SK-N-MC (cell line): ENCODE measurements at places on chromosomes 13 and 19.

- no peak for DNase-seq
These were observed 764.4 kb downstream of the LIG4 start for GRCh38 chr13:107450931-107451330.

- DNase-seq: no peak
These were observed 15.9 kb downstream of the SUGP1 start for GRCh38 chr19:19304186-19304965.

- DNase-seq: no peak
These were observed 44.8 kb downstream of the RBM26 start for GRCh38 chr13:79361299-79361698.

DNA sequence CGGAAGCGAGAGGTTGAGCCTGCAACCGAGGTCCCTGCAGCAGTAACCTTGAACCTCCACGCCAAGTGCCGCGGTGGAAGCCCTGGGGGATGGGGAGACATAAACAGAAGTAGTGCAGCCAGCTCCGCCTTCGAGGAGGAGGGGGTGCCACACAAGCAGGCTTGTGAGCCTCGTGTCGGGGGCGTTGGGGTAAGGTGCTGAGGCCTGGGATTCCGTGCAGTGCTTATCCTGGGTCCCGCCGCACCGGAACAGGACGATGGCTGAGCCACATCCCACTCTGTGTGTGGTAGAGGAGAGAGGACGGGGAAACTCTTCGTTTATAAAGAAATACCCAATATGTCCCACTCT, 51.0 kb downstream of the SOX1 start:
- no peak for DNase-seq

GRCh38 chr13:52374873-52375411, 31.0 kb downstream of the THSD1 start:
- no peak for DNase-seq

- no peak for DNase-seq
These were observed 1262.4 kb upstream of the PCDH20 start for GRCh38 chr13:62678039-62678438.

DNA sequence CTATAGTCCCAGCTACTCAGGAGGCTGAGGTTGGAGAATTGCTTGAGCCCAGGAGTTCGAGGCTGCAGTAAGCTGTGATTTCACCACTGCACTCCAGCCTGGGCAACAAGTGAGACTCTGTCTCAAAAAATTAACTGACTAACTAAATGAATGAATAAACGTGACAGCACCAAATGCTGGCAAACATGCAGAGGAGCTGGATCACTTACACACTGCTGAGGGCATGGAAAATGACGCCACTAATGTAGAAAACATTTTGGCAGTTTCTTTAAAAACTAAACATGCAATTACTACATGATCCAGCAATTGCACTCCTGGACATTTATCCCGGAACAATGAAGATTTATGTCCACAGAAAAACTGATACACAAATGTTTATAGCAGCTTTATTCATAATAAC, 31.3 kb upstream of the GTF3A start:
- DNase-seq: no peak

- DNase-seq: no peak
These were observed 198.4 kb upstream of the ZNF536 start for GRCh38 chr19:30173593-30174356.

GRCh38 chr19:51137792-51138425, 4.2 kb upstream of the SIGLEC7 start:
- DNase-seq: no peak

DNA sequence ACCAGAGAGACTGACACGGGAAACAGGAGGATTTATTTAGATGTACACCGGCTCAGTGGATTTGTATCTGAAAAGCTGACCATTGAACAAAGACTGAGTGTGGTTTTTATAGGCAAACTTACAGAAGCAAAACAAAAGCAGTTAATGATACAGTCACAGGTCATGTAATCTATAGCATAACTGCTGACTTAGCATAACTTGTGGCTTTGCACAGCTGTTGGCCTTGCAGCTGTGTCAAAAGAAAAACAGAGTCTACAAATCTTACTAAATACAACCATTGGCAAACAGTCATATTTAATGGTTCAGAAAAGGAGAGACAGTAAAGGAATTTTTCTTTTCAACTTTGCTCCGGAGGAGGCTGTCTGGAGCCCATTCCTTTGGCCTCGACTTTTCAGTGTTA, 2.3 kb upstream of the ILF3 start:
- no peak for DNase-seq

DNA sequence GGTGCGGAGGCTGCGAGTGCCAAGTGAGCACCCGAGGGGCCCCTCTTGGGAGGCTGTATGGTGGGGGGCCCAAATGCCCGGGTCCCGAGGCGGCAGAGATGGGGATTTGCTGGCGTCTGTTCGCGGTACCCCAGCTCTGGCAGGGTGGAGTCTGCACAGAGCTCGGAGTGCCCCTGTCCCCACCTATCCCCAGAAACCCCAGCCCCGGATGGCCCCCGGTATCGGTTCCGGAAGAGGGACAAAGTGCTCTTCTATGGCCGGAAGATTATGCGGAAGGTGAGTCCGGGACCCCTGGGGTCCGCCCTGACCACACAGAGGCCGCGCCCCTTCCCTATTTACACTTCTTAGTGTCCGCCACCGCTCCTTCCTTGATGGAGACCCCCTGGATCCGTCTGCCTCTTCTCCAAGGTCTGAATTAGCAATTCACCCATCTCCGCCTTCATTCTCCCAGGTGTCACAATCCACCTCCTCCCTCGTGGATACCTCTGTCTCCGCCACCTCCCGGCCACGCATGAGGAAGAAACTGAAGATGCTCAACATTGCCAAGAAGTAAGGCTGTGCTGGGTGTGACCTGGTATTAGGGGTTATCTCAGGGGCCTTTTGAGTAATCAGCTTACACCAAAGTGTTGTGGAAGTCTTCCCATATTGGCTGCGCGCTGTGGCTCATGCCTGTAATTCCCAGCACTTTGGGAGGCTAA, 630 bp downstream of the PNPLA6 start:
- DNase-seq: no peak

GRCh38 chr19:7868326-7868670, 5.9 kb downstream of the PRR36 start:
- no peak for DNase-seq

DNA sequence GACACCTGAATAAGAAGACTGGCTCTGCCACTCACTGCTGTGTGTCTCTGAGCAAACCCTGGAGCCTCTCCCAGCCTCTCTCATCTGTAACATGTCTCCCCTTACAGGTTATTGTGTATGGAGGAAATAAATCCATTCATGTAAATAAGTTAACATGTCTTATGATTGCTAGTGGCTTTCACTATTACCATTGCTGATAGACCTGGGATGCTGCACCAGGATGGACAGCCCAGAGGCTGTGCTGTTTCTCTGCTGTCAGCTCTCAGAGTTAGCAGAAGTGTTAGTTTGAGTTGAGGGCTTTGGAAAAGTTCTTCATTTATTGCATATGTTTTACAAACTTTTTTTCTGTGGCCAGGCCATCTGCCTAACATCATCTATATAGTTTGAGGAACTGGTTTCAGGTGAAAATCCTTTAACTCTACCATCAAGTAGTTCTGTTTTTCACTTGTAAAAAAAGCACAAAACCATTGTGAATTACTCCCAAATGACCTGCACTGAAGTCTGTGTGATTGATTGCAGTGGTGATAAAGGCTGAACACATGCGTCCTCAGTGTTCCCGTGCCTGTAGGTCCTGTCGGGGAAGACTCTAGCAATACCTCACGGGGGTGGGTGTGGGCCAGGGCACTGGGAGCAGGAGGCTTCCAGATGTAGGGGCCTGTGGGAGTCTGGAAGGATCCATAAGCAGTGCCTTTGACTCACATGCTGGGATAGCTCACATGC, 24.6 kb downstream of the MPHOSPH8 start:
- no peak for DNase-seq

- no peak for DNase-seq
These were observed 11.1 kb downstream of the CILP2 start for GRCh38 chr19:19548915-19549759.

GRCh38 chr13:61258185-61258584, 157.5 kb downstream of the PCDH20 start:
- DNase-seq: no peak

- no peak for DNase-seq
These were observed 71.4 kb downstream of the EFNB2 start for GRCh38 chr13:106464076-106464475.

GRCh38 chr19:12785431-12786031, 5.8 kb upstream of the JUNB start:
- DNase-seq: no peak

- DNase-seq: no peak
These were observed 21.1 kb upstream of the CEACAM21 start for GRCh38 chr19:41554907-41555306.

DNA sequence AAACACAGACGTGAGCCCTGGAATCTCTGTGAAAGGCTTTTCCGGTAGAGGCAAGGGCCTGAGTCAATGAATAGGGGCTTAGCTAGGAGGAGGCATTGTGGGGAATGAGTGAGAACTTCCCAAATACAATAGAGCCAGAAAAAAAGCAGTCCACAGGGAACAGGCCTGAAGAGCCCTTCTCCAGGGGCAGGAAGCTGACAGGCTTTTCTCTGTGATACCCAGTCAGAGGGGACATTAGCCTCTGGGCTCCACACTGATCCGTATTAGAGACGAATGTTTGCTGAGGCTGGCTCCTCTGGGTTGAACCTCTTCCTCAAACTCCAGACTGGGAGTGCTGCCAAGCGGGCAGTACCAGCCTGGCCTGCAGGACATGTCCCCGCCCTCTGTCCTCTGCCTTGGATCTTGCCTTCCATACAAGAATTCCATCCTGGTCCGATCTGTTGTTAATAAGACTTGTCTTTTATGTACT, 2.3 kb downstream of the DHRS12 start:
- DNase-seq: no peak

GRCh38 chr13:41641429-41641828, 184.1 kb downstream of the RGCC start:
- no peak for DNase-seq

DNA sequence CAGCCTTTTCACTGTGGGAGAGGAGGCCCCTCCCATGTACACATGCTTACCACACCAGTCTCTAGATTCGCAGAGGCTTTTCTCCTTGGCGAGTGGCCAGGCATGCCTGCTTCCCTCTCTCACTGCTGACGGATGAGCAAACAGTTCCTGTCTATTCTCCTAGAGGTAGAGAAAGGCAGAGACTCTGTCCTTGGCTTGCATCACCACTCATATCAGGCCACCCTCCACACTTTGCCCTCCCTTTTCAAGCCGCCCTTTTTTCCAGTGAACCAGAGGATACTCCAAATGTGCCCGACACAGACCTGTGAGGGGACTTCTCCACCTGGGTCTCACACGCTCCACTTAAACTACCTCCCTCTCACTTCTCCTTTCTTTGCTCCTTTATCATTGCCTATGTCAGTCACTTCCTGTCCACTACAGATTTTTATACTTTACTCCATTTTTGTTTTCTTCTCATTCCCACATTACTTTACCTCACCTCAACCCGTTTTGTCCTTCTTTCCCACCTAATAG, 284.6 kb downstream of the DNAJC15 start:
- no peak for DNase-seq
